ENCODE measurements at places on chromosomes 7 and 10. TPM values are rescaled to one million over a fixed set of nuclear protein-coding genes. Genes with fewer than 3 reads are reported as not detected.

Gene SND1
- 208 TPM for total RNA-seq

- no peak for DNase-seq
Measured at GRCh38 chr10:61024151-61024855, 80.3 kb upstream of the RHOBTB1 start.

DNA sequence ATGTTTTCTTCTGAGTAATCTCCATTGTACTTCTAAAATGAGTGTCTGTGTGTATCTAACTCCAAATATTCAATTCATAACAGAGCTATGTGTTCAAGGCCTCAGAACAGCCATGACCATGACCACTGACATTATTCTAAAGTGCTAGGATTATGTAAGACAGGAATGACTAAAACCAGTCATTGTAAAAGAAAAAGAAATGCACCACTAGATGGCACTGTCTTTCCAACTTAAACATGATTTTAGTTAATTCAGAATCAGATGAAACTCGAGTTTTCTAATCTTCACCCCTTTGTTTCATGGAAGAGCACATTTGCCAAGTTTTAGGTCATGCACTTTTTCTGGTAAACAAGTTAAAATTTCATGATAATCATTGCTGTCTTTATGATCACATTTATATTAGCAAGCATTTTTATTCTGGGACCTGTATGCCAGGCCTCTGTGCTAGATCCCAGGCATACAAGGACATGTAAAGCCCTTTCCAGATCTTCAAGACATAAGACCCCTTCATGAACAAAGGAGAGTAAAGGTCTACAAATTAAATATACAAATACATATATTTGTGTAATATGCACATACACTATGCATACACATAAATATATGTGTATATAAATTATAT lies 26.1 kb upstream of the RSU1 start:
- no peak for DNase-seq

- no peak for DNase-seq
Measured at GRCh38 chr10:11298116-11298515, 280.4 kb downstream of the CELF2 start.
